ENCODE measurements at places on chromosomes 11 and 22.

DNA sequence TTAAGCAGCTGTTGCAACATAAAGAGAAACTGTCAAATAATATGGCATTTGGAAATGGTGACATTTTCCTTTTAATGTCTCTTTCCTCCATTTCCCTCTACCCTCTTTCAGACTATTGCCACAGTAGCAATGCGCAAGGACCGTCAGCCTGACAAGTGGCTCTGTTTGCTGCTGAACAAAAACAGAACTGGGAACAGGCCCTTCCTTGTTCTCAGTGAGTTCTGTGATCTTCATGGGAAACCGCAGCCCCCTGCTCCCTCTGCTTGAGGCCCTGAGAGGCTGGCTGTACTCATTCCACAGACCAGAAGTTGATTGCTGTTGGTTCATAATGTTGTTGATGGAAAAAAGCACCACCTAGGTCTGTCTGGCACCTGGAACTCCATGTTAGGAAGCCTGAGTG, 559.7 kb downstream of the OPCML start:
- no peak for DNase-seq

- DNase-seq, result no peak
Observed at GRCh38 chr22:41917375-41917902, 2.6 kb upstream of the SHISA8 start.

DNA sequence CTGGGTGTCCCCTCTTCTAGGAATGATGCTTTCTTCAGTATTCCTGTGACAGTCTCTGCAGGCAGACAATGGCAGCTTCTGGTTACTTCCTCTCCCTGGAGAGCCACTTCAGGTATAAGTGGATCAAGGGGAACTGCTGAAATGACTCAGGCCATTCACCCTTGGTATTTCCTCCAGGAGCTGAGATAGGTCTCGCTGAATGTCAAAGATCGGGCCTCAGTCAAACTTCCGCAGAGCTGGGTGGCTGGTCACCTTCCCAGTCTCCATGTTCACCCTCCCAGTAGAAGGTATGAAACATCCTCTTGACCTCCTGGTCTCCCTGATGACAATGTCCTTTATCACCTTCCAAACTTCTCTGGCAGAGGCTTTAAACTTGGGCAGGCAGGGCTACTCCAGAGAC, 1.8 kb upstream of the ANKK1 start:
- no peak for DNase-seq

- peak; percentile 62 for DNase-seq
Observed at GRCh38 chr11:24697522-24698111, 200.8 kb downstream of the LUZP2 start.

- no peak for DNase-seq
Observed at GRCh38 chr11:1938343-1939005, 8.7 kb upstream of the MRPL23 start.

DNA sequence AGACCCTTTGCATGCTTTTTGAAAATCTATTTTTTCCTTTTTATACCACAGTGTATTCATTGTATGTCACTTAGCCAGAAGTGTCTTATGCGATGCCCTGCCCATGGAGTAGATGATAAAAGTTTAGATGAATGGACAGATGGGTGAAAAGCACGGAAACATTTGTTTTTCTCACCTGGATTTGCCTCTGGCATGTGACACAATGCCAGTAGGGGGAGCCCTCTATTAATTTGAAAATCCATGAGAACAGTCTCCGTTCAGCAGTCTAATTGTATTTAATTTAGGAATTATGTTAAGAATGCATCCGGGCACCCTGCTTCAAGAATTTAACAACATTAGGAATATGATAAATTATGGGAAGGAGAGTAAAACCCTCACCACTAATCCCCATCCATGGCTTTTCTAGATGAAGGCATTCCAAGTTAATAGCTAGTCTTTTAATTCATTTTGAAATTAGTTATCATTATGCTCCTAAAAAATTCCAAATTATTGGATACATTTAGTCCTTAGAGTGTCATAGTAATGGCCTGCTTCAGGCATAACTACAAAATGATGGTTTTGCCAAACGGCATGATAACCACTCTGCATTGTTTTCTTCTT, 55.3 kb upstream of the ALKBH3 start:
- peak; percentile 51 for DNase-seq

DNA sequence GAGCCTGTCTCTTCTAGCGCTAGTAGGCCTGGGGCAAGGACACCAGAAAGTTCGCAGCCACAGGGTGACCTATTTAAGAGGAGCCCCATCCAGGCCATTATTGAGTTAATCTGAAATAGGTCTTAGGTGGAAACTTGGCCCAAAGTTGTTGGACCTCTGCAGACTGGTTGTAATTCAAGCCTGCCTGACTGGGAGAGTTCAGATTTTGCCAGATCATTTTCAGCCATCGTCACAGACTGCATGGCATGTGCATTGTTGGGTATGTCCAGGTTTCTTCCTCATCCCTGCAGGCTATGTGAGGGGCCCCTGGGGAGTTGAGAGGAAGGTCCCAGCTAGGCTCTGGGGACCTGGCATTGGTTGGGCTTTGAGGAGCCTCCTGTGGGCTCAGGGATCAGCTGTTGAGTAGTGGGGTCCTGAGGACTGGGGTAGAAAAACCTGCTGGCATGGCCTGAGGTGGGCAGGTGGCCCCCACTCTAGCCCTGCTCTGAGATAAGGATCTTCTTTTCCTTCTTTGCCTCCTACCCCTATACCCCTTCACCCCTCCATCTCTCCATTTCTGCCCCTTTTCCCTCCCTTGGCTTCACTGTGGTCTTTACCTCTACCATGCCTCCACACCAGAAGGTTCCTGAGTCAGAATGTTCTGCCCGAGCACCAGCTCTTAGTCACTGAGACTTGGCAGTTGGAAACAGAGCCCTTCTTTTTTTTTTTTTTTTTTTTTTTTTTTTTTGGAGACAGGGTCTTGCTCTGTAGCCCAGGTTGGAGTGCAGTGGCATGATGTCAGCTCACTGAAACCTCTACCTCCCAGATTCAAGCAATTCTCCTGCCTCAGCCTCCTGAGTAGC, 112.7 kb downstream of the MORC2 start:
- DNase-seq, result peak; percentile 38

DNA sequence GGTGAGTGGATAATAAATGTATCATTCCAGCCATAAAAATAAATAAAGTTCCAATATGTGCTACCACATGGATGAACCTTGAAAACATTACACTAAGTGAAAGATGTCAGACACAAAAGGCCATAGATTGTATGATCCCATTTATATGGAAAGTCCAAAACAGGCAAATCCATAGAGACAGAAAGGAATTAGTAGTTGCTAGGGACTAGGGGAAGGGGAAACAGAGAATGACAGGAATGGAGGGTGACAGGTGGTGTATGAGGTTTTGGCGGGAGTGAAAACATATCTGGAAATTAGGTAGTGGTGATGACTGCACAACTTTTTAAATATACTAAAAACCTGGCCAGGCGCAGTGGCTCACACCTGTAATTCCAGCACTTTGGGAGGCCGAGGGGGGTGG, 15.2 kb upstream of the CARD10 start:
- no peak for DNase-seq

- no peak for DNase-seq
Observed at GRCh38 chr11:11456866-11457265, 103.8 kb upstream of the CSNK2A3 start.

DNA sequence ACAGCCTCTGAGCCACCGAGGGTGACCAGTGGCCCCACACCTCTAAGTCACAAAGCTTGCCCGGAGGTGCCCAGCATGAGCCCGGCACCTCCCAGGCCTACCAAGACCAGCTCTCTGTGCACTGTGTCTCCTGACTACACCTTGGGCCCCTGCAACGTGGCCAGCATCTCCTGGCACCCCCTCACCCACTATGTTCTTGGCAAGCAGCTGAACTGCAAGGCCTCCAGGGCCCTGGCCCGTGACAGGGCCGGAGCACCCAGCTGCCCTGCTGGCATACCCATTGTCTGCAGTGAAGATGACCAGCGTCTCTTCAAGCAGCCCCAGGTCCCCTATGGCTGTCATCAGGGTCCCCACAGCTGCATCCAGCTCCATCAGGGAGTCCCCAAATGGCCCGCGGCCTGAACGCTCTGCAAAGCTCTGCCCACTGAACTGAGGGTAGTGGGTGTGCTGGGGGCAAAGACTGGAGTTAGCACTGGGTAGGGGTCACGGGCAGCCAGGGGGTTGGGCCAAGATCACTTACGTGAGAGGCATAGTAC, 1.6 kb downstream of the ARSA start:
- DNase-seq, result no peak

DNA sequence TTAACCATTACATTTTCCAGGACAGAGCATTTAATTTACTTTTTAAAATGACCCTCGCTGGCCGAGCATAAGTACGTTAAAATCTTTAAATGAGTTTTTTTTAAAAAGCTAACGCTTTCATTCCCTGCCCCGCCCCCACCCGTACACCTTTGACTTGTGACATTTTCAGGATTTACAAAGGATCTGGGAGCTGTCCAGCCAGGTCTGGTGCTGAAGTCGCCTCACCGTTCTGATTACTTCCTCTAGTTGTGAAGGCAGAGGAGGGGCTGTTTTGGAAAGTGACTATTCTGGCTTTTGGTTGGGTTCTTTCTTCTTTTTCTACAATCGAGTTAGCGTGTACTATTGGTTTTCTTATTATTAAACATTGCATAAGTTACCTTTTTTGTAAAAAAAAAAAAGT, 2.9 kb downstream of the C11orf87 start:
- no peak for DNase-seq
